ENCODE measurements at places on chromosomes 6 and 20.

DNA sequence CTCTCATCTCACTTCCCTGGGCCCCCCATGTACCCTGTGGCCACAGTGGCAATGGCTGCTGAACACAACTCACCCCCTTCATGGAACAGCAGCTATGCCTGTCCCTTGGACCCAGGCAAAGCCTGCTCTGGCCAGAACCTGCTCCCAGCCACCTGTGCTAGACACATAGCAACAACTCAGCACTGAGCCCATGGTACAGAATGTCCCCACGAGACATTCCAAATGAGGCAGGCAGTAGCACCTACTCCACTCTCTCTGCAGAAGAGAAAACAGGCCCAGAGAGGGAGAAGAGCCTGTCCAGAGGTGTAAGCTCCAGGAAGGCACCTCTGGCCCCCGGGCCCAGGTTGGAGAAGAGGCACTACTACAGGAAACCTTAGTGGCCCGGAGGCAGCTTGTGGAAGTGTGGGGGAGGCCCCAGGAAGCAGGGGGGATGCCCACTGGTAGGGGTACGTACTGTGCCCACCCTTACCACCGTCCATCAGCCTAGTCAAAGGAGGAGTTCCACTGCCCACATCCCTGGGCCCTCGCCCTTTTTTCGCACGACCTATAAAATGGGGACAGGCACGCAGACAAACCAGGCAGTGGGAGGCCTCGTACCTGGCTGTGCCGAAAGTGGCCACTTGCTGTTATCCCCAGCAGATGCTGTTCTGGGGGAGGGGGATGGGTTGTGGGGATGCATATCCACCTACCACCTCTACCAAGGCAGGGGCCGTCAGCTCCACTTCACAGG lies 97.2 kb downstream of the ASXL1 start:
- DNase-seq = no peak

- DNase-seq = no peak
These were observed 37.3 kb downstream of the TRAM2 start for GRCh38 chr6:52539607-52540006.

DNA sequence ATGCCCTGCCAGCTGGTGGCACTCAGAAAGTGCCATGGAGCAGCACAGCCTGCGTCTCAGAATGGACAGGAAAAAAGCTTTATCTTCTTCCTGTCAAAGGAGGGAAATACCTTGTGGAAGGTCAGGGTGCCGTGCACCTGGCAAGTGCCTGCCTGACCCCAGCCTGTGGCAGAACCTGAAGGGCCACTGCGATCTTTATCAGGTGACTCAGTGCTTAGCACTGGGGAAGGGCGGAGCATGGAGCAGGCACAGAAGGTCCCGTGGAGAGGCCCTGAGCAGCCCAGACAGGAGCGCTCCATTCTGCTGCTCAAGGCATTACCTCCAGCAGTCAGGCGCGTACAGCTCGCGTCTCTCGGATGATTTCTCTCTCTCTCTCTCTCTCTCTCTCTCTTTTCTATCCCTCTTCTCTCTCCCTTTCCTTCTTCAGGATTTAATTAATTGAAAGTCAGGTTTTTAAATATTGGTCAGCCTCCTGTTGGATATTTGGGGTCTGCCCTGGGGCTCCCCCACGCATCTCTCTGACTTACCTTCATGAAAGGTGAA lies 31.7 kb downstream of the FOXC1 start:
- no peak for DNase-seq

DNA sequence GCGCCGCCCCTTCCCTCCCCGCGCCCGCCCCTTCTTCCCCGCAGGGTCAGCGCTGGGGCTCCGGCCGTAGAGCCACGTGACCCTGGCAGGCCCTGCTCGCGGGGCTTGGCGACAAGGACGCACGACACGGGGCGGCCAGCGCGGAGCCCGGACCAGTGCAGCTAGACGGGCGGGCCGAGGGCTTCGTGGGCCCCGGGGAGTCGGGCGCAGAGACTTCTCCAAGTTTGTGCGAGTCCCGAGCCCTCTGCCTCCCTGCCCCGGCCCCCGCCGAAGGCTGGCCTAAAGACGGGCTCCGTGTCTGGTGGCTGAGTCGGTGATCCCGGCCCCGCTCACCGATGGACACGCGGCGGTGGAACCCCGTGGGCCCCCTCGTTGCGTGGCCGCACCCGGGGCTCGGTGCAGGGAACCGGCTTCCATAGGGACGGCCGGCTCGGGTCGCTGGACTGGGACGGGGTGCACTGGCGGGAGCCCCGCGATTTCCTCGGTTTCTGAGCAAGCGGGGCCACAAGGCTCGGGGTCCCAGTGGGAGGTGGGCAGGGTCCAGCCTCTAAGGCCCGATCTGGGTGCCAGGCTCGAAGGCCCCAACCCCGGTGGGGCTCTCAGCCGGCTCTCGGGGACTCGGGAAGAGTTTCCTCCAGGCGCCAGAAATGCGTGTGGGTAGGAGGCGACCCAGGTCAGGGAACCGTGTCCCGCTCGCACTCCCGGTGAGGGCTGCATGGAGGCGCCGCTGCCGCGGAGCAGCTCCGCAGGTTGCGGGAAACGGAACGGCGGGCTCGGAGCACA lies 452 bp upstream of the GATA5 start:
- DNase-seq = no peak

DNA sequence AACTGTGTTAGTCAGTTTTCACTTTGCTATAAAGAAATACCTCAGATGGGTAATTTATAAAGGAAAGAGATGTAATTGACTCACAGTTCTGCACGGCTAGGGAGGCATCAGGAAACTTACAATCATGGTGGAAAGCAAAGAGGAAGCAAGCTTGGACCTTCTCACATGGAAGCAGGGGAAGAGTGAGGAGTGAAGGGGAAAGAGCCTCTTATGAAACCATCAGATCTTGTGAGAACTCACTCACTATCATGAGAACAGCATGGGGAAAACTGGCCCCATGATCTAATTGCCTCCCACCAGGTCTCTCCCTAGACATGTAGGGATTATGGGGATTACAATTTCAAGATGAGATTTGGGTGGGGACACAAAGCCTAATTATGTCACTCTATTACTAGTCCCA lies 41.3 kb upstream of the PLAGL1 start:
- DNase-seq = no peak

GRCh38 chr6:34288581-34288980 lies 39.8 kb upstream of the SMIM29 start:
- DNase-seq = no peak

GRCh38 chr20:57685146-57685758 lies 24.6 kb downstream of the PMEPA1 start:
- DNase-seq = no peak

DNA sequence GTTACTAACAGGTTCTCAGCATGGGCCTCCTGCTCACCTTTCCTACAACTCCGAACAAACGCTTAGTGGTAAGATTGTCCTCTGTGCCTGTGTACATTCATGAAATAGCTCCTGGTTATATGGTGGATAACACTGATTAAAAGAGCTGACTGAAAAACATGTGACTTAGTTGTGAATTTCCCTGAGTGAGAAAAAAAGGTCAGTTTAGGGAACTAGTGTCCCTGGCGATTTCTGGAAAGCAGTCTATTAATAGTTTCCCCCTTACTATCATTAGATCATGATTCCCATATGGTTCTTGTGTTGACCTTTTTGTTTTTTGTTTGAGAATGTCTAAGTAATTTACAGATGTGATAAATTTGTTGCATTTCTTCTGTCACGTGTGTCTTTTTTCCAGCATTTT lies 15.6 kb downstream of the SNRPC start:
- no peak for DNase-seq
